ENCODE measurements at places on chromosomes 6 and 20.

- DNase-seq, result no peak
These were observed 163.2 kb downstream of the BMP7 start for GRCh38 chr20:57103146-57103800.

- DNase-seq, result no peak
These were observed 147.9 kb upstream of the BTBD3 start for GRCh38 chr20:11769825-11770224.

DNA sequence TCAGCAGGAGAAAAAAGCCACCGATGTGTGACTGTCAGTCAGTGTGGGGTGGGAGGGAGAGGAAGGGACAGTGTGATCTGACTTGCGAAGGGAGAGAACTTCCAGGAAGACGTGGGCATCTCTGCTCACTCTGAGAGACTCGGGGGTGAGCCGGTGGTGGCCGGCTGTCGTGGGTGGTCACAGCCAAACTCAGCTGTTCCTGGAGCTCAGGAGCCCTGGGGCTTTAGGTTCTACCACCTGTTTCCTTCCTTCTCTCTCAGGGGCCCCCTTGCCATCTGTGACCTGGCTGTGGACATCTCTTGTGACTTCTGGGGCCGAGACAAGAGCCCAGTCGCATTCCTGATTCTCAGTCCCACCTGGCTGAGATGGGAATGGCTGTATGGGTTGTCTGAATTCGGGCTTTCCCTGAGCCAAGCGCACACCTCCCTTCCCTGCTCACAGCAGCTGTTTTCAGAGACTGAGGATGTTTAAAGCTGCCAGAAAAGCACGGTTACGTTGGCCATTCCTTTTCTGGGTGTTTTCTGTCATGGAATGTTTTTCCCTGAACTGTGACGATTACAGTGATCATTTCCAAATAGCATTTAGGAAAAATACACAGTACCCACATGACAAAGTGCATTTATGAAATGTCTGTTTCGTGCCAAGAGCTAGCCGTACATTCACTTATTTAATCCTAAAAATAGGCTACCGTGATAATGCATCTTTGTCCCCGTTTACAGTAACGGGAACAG, 36.5 kb downstream of the SYNJ2 start:
- DNase-seq, result no peak

DNA sequence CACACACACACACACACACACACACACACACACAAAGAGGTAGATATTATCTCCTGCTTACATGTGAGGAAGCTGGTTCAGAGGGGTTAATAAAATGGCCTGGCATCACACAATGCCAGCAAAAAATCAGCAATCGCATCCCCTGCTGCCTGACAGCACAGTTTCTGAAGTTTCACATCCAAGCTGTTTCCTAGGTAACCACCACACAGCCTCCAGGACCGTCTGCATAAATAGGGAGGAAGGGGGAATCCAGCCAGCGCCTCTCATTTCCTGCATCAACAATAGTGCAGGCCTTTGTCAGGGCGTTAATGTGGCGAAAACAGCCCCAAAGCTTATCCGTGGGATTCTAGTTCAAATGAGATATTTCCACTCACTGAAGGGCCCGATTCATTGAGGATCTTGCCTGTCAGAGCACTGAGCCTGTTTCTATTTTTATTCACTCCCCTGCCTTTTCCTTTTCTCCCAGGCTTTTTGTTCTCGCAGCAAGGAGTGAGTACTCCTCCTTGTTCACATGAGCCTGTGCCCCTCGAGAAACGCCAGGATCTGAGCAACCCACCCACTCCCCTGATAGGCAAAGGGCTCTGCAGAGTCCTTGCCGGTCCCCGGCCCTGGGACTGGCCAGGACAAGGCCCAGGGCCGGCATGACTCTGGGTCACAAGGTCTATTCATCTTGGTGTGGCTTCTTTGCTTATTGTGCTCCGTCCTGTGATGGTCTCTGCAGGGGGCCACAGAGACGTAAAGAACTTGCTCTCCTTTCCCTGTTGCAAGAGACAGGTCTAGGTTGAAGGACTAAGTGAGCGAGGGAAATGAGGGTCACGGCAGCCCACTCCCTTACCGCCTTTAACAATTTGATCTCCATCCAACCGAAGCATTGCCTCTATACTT, 32.7 kb downstream of the TUBB2B start:
- DNase-seq, result no peak

DNA sequence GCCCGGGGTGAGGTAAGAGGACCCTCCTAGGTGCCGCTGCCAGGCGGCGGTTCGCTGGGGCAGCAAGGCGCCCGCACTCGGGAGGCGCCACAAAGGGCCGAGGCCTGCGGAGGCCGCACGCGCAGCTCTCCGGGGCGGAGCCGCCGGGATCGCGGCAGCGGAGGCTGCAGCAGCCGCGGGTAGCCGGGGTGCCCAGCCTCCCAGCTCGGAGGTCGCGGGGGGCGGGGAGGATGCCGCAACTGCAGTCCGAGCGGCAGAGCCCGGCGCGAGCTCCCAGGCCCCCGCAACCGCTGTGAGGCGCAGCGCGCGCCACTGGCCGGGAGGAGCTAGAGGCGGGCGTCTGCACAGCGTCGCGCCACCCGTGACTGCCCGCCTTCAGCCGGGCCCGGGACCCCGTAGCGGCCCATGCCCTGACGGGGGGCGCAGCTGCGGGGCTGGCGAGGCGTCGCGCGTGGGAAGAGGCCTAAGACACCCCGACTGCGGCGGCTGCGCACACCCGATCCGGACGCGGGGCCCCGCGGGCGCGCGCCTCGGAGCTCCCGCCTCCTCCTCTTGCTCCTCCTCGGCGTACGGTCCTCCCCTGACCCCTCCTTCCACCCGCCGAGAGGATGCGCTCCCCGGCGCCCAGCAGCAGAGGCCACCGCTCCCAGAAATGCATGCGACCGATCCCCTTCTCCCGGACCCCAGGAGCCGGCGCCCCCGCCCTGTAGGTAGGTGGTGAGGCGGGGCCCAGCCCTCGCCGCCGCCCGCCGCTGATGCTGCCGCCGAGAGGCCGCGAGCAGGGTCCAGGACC, at the start of gene NCOA7:
NCOA7 (plus strand) TSS at position 603 of the 793 bp plus-strand sequence. CDS start 24,395 bp downstream, outside the sequence.
- DNase-seq, result peak; percentile 84

DNA sequence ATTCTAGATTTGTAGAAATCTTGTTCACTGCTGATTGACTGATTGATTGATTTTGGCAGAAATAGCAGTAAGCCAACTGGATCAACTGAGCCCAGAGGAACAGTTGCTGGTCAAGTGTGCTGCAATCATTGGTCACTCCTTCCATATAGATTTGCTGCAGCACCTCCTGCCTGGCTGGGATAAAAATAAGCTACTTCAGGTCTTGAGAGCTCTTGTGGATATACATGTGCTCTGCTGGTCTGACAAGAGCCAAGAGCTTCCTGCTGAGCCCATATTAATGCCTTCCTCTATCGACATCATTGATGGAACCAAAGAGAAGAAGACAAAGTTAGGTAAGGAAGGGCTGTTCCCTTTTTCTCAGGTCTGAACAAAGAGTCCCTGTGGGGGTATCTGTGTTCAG, 31.2 kb downstream of the TREML1 start:
- no peak for DNase-seq

GRCh38 chr6:21270636-21271201, 322.8 kb upstream of the SOX4 start:
- no peak for DNase-seq

- peak; percentile 43 for DNase-seq
These were observed 85.3 kb downstream of the ASXL1 start for GRCh38 chr20:32443386-32443974.

DNA sequence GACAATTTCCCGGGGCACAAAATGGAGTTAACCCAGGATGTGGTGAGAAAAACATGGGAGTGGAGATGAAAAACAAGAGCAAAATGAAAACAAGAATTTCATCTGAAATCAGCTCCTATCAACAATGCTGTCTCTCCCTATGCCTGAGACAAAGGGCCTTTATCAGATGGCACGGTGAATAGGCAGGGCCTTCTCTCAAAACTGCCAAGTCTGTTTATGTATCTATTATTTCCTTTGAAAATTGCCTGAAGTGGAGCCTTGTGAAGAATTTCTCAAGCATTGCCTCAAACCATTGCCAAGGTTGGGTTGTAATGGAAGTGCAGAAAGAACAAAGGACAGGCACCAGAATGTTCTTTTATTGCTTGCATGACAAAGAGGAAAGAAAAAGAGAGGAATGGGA, 74.7 kb downstream of the BTBD3 start:
- no peak for DNase-seq

DNA sequence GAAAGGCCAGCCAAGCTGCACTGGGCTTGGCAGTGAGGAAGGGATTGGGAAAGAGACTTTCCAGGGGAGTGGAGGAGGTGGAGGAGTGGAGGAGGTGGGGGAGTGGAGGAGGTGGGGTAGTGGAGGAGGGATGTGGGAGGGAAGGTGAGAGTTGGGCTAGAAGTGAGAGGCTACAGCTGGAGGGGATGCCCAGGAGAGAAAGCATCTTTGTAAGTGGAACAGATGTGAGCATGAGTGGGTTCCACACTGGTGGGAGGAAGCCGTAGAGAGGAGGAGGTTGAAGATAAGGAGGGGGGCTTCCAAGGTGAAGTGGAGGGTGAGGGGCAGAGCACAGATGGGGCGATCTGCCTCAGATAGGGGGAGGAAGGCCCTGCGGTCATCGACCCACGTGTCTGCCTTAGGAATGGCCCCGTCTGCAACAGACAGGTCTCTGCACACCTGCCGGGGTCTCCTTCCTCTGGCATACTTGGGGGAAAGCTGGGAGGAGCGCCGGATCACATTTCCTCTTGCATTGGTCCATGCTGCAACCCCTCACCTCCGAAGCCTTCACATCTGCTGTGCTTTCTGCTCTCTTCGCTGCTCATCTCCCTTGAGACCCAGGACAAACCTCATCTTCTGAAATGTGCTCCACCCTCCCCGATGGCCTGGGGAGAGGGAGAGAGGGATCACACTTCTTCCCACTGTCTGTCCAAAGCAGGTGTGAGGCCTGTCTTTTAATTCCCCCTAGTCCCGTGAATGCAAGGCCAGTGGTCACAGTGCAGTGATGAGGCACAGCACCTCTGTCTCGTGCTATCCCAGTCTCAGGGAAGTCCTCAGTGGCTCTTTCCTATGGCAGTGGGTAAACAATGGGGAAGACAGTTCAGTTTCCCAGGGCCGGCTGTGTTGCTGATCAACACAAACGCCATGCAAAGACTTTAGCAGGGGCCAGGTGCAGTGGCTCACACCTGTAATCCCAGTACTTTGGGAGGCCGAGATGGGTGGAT, 48.6 kb upstream of the SNX9 start:
- no peak for DNase-seq

GRCh38 chr6:73854998-73855718, 159.2 kb downstream of the CD109 start:
- peak; percentile 66 for DNase-seq

DNA sequence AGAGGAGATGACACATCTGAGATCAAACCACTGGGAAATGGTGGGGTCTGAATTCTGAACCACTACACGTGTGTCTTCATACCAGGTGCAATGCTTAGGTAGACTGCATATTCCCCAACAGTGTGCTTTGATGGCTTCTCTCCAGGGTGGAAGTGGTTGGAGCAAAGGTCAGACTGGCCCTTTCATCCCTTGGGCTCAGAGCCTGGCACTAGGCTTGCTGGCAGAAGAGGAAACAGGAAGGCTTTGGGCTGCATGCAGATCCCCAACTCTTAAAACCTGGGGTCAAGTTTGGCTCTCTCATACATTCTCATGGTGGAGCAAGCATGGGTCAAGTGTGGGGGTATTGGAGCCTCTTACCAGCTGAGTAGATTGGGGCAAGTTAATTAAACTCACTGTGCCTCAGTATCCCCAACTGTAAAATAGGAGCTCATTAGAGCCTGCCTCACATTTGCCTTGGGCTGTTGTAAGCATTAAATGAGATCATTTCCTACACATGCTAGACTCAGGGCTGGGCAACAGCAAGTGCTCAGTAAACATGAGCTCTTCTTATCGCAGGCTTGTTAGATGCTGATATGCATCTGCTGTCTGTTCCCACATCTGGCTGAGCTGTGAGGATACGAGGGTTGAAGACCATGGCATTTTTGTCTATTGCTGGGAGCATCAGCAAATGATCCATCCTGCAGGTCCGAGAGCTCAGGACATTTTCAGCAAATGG, 51.6 kb upstream of the FAM83D start:
- DNase-seq, result no peak

- DNase-seq, result peak; percentile 60
These were observed 39.4 kb upstream of the ENPP4 start for GRCh38 chr6:46090115-46091079.

GRCh38 chr6:44407951-44408670, 20.6 kb downstream of the CDC5L start:
- no peak for DNase-seq

DNA sequence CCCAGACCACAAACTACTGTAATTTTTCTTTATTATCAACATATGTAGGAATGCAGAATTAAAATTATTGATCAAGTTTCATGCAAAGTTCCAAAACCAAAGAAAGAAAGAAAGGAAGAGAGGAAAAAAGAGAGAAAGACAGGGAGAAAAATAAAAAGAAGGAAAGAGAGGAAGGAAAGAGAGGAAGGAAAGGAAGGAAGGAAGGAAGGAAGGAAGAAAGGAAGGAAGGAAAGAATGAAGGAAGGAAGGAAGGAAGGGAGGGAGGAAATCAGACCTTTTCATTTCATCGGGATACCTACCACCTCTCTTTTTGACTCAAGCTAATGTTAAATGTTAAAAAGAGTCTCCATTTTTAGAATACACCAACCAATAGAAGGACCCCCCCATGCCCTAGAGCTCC, 31.9 kb downstream of the DCDC2 start:
- DNase-seq, result no peak

DNA sequence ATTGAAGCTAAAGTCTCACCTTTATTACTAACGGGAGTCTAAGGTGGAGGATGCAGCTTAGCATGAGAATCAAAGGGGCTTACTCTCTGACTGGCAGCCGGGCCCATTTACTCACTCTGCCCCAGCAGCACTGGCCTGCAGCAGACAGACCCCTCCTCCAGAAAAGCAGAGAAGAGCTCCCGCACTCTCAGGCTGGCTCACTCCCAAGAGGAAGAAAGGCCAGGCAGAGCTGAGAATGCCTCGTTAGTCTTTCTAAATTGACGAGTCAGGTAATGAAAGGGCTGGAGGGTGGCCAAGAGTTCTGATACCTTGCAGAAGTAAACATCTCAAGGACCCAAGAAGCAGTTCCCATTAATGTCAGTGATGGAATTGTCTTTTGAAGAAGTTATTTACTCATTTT, 44.5 kb upstream of the IL20RA start:
- DNase-seq, result no peak

GRCh38 chr6:18692929-18693685, 306.0 kb downstream of the RNF144B start:
- DNase-seq, result no peak

- no peak for DNase-seq
These were observed 15.5 kb upstream of the BMP7 start for GRCh38 chr20:57281900-57282299.

- DNase-seq, result no peak
These were observed 1.9 kb downstream of the PNRC1 start for GRCh38 chr6:89082486-89082891.

GRCh38 chr6:61867635-61868034, 418.4 kb downstream of the KHDRBS2 start:
- DNase-seq, result no peak

DNA sequence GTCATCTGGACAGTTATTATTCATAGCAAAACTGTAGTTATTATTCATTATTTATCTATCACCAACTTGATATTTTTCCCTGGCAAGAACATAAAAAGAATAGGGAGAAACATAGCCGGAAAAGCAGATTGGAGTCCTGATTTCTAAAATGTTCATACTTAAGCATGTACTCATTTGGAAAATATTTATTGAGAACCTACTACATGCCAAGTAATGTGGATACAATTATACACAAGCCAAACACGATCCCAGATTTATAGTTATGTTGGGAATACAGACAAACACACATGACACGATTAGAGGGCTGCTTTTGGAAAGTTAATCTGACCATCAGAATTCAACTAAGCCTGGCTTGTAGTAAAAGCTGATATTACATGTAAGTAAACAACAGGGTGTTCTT, 30.7 kb downstream of the ARHGAP18 start:
- DNase-seq, result no peak

All from Caco-2 (cell line).